ENCODE measurements at places on chromosomes 2 and 18.

- no peak for DNase-seq
Measured at GRCh38 chr2:218691234-218691633, 19.3 kb downstream of the STK36 start.

DNA sequence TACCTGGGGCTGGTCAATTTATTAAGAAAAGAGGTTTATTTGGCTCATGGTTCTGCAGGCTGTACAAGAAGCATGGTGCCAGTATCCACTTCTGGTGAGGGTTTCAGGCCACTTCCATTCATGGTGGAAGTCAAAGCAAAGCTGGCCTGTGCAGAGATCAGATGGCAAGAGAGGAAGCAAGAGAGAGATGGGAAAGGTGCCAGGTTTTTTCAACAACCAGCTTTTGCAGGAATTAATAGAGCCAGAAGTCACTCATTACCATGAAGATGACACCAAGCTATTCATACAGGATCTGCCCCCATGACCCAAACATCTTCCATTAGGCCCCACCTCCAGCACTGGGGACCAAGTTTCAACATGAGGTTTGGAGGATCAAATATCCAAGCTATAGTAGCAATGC is 56.8 kb upstream of the ST3GAL5 start:
- DNase-seq: no peak

- no peak for DNase-seq
Measured at GRCh38 chr2:191304939-191305875, 60.0 kb downstream of the MYO1B start.

DNA sequence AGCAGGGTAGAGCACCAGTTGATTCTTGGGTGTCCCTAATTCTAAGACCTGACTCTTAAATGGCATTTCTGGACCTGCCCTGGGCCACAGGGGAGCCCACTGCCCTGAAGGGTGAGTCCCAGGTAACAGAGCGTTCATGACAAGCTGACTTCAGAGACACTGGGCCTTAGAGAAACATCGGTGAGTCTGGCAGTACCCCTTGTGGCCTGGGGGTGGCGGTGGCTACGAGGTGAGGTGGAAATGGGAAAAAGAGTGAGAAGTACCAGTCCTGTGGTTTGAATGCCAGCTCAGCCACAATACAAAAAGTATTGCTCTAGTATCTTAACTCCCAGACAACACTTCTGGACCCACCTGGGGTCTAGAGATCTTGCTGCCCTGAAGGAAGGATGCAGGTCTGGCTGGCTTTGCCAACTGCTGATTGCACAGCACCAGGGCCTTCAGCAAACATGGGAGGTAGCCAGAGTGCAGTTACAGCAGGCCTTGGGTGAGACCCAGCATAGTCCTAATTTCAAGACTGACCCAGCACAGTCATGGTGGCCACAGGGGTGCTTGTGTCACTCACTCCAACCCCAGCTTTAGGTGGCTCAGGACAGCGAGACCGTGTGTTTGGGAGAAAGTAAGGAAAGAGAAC is 44.5 kb downstream of the USP34 start:
- DNase-seq: peak; percentile 32

- DNase-seq: no peak
Measured at GRCh38 chr2:136770384-136770783, 5.0 kb downstream of the THSD7B start.

DNA sequence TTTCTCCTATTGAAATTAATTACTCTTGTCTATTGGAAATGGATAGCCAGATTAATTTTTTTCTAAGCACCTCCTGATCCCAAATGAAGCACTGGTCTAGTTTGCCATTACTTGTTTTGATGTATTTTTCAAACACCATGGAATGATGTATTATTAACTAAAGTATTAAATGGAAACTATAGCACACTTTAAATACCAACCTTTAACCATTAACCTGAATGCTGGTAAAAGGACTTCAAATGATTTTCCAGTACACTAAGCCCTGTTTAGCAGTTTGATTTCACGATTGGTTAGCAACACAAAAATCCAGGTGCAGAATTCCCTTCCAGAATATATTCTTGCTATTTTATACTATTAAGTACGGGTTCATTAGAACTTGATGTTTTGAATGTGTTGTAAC is 37.3 kb downstream of the COL4A3 start:
- DNase-seq: no peak

GRCh38 chr2:8583400-8584173 is 98.3 kb upstream of the ID2 start:
- peak; percentile 64 for DNase-seq
